ENCODE measurements at places on chromosomes 2 and 18. TPM values are rescaled to one million over a fixed set of nuclear protein-coding genes. Genes with fewer than 3 reads are reported as not detected.
A peak's percentile ranks its signal among the peaks of the same experiment; 100 is the strongest.

DNA sequence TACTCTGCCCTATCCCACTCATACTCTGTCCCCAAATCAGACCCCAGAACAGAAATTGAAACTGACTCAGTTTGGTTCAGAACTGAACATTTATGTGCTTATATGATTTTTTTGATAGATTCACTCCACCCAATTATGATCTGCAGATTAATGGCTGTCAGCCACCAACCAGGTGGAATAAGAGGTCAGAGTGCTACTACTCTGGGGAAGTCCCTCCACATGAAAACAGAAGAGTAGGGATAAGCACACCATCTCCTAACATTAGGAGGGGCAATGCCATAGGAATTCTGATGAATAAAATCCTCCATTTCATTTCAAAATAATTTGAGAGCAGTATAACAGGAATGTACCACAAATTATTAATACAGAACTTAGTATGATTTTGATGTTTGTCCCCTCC, 36.3 kb upstream of the UGP2 start:
- DNase-seq, result no peak

- DNase-seq, result no peak
These were observed 71.5 kb downstream of the KLHL14 start for GRCh38 chr18:32701313-32701712.

DNA sequence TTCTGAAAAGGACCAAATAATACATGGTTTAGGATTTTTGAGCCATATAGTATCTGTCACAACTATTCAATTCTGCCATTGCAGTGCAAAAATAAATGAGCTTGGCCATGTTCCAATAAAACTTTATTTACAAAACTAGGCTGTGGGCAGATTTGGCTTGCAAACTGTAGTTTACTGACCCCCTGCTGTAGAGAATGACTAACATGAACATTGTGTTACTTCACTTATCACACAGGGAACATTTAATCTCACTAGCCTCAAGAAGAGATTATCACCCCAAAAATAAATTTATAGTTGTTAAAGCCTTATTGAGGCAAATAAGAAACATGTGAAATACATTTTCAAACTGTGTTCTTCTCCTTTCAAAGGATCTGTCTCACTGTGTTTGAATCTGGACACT, 766.2 kb downstream of the MBD2 start:
- DNase-seq, result no peak

GRCh38 chr18:48410095-48410920, 1.1 kb upstream of the ZBTB7C start:
- peak; percentile 90 for DNase-seq

DNA sequence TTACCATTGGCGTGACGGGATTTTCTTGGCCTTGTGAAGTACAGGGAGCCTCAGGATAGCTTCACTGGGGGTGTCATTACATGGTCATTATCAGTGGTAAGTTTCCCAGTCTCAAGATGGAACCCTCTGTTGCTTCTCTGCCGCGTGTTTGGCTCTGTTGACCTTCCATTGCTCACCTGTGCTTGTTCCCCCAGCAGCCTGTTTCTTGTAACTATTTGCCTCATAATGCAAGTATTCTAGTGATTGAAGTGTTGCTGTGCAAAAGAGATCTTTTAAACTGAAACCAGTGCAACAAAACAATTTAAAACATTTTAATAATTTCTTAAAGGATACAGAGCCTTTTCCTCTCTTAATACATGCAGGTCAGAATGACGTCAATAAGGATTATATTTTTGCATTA, 24.6 kb downstream of the PRKCE start:
- no peak for DNase-seq

DNA sequence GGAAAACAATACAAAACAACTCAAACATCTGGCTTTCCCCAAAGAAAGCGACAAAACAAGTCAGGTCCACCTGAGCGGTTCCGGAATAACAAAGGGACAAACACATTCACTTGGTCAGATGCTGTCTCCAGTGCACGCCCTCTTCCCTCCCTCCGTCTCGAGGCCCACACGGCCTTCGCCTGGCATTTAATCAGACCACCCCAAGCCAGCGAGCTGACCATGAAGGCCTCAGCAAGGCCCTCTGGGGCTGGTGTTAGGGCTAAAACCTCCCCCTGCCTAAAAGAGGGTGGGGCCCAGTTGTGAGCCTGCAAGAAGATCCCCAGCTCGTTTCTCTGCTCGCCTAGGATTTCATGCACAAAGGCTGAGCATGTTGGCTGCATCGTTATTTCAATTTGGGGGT, 180.3 kb downstream of the EIPR1 start:
- DNase-seq, result no peak

GRCh38 chr2:21836719-21837118, 713.0 kb downstream of the TDRD15 start:
- no peak for DNase-seq

DNA sequence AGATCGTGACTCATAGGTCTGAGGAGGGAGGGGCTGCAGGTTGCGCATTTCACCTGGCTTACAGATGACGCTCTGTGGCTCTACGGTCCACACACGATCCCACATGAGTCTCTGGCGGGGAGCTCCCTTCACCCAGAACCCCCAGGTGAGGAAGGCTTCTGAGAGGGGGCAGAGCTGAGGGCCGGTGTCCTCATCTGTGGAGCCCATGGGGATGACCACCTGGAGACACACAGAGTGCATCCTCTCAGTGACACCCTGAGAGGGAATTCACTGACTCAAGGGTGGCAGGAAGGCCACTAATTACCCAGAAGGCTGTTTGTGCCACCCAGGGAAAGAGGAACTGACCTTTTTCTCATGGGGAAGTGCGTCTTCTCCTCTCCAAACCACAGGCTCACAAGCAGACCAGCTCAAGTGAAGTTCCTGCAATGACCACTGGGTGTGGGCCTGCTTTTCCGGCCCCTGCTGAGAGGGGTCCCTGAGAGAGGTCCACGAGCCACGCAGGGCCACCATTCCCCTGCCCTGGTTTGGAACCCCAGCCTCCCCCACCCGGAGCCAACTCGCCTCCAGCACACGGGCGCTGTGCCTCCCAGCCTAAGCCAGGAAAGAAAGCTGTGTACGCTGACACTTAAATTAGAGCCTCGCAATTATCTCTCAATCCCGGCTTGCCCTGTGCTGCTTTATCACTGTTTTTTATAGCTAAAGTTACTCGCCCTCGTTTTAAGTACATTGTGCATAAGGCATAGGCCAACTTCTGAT, 114.1 kb downstream of the BCL11A start:
- no peak for DNase-seq

- DNase-seq, result no peak
These were observed 128.6 kb upstream of the ZSWIM2 start for GRCh38 chr2:186977433-186978045.

GRCh38 chr2:46550686-46551404, 71.5 kb downstream of the TMEM247 start:
- no peak for DNase-seq

DNA sequence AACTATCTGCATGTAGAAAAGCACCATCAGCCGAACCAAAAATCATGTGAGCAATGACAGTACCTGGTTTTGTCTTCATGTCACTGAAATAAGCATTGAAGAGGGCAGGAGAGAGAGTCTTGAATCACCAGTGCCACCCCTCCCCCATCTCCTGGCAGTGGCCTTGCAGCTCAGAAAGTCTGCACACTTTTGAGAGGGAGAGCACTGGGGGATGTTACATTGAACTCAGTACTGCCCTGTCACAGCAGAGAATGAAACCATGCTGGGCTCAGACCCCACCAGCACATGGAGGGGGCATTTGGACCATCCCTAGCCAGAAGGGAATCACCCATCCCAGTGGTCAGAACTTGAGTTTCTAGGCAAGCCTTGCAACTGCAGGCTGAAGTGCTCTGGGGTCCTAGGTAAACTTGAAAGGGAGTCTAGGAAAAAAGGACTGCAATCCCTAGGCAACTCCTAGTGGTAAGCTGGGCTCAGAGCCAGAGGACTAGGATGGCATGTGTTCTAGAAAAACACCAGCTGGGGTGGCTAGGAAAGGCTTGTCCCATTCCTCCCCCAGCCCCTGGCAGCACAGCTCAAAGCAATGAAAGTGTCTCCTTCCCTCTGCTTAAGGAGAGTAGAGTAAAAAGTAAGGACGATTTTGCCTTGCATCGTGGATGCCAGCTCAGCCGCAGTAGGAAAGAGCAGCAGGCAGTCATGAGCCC, 259.9 kb upstream of the MYT1L start:
- DNase-seq, result no peak

DNA sequence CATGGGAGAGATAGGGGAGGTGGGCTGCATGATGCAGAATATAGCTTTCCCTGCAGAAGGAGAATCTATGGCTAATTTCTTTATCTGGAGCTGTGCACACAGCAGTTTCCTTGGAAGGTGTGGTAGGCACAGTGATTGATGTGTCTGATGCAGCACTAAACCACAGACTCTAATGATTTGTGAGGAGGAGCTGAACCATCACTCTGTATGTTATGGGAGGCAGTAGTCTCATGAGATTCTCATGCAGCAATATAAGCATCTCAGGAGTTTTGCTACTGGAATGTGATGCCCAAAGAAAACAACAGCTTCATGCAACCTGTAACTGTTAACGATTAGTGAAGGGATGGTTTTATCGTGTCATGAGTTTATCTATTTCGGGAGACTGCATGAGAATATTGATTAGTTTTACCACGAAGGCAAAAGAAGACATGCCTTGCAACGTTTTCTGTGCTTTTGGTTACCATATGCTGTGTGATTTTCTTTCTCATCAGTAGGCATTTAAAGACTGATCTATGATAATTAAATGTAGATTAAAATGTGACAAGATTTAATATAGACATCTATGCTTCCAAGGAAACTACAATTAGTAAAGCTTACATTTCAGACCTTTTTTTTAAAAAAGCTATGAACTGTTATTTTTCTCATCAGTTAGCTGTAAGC, 286.8 kb downstream of the ARL6IP6 start:
- DNase-seq, result no peak

DNA sequence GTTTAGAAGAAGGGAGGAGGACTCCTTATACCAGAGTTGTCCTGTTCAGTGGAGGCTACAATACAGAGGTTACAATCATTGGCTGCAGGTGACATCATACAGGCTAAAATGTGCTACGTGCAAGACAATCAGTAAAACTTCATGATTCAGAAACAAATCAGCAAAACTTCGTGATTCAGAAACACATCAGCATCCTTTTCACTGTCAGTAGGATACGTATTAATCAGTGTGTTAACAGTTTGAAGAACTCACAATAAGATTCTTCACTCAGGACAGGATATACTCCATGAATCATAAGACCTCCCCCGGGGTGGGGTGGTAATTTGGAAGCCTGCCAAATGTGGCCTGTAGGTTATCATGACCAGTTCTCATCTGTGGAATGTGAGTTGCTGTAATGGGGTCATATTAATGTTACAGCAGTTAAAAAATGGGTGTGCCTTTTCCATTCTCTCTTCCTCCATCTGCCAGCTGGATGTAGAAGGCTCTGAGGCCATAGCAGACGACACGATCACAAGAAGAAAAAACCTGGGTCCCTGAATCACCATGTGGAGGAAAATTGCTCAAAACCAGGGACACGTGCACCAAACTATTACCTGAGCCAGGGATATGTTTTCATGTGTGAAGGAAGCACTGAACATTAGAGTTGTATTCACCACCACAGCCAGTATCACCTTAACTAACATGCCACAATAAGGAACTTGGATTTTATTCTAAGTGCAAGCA, 134.8 kb upstream of the CREB1 start:
- DNase-seq, result peak; percentile 33

DNA sequence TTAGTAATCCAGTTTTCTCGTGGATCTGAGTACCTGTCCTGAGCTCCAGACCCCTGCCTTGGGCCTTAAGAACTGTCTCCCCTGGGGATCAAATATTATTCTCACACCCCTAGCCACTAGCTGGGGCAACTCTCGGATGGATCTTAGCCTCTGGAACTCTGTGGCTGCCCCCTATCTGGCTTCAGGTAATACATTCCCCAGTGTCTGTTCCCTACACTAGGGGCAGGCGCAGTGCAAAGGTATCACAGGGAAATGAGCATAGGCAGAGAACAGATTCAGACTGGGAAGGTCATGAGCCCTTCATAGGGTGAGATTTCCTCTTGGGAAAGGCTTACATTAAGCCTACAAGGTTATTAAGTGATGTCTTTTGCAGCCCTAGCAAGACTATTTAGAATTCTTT, 11.2 kb upstream of the SIX2 start:
- no peak for DNase-seq

GRCh38 chr18:45218436-45218835, 396.8 kb upstream of the SLC14A2 start:
- no peak for DNase-seq

DNA sequence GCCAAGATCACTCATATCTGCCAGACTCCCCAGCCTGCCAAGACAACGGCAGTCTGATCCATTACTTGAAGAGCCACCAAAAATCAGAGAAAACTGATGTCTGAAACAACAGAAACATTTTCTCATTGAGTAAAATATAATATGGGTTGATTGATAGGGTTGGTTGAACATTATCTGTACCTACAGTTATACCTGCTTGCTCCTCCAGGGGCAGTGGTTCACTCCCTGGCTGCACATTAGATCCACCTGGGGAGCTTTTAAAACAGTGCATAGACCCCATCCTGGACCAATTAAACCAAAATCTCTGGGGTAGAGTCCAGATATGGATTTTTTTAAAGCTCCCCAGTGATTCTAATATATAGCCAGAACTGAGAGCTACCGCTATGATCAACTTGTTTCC, 43.6 kb upstream of the SLC14A2 start:
- no peak for DNase-seq

Gene DUSP2
- 202 TPM for total RNA-seq

Gene LRATD1
- not detected for total RNA-seq

Gene DOK6
- not detected for total RNA-seq

Gene AFG3L2
- total RNA-seq, result 52.3 TPM

Gene AGXT
- not detected for total RNA-seq

Gene USP14
- 79.3 TPM for total RNA-seq

Gene RBMS1
- total RNA-seq, result 33.8 TPM

Gene TUBA4B
- total RNA-seq, result not detected

Gene PSMA8
- total RNA-seq, result 0.45 TPM

Gene ANKAR
- 2.6 TPM for total RNA-seq

All from activated naive CD4-positive, alpha-beta T cell treated with anti-CD3 and anti-CD28 coated beads, Interleukin-2, amount 50 U/mL, for 72 hours (primary cell).